ENCODE measurements at places on chromosomes 13 and 19.

- DNase-seq = no peak
Measured at GRCh38 chr13:27774169-27774568, 18.1 kb upstream of the GSX1 start.

- DNase-seq = peak; percentile 32
Measured at GRCh38 chr13:98482476-98483444, 94.1 kb downstream of the STK24 start.

DNA sequence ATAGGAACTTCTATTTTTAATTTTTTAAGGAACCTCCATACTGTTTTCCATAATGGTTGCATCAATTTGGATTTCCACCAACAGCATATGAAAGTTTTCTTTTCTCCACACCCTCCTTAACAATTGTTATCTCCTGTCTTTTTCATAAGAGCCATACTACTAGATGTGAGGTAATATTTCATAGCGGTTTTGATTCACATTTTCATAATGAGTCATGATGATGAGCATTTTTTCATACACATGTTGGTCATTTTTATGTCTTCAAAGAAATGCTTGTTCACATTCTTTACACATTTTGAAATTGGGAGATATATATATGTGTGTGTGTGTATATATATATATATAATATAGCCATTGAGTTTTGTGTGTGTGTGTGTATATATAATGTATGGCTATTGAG is 420.3 kb upstream of the PCDH9 start:
- peak; percentile 14 for DNase-seq

DNA sequence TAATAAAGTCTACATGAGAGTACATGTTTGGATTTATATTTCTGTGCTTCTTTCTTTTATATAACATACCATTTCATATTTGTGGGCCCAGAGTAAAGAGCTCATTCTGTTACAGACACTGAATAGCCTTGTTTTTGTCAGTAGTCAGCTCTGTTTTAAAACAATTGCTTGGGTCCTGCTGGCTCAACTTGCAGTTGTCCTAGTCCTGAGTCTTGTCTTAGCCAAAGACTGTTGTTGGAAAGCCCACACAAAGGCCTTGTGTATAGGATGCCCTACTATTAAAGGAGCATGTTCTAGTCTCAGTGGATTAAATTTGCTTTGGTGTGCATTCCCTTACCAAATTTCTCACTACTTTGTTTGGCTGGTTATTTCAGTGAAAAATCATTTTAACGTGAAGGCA is 3.8 kb upstream of the KCNRG start:
- DNase-seq = no peak

GRCh38 chr19:30168760-30169159 is 203.4 kb upstream of the ZNF536 start:
- DNase-seq = no peak

DNA sequence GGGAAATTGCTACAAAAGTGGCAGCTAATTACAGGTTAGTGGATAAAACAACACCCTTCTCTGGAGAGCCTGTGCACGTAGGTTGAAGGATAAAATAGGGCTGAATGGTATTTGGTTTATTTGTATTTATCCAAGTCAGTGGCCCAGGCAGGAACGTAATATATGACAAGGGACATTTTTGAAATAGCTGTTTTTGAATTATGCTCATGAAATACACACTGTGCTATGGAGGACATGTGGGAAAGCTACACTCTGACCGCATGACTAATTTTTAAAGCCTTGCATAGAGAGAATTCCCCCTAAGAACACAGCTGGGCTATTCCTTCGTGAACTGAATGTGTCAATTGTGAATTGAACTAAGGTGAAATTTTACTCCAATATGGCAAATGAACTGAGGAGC is 292.1 kb upstream of the MAB21L1 start:
- peak; percentile 86 for DNase-seq

- DNase-seq = no peak
Measured at GRCh38 chr19:16168465-16169081, 4.8 kb downstream of the CIB3 start.

GRCh38 chr19:21611659-21612402 is 106.4 kb downstream of the ZNF429 start:
- DNase-seq = no peak

DNA sequence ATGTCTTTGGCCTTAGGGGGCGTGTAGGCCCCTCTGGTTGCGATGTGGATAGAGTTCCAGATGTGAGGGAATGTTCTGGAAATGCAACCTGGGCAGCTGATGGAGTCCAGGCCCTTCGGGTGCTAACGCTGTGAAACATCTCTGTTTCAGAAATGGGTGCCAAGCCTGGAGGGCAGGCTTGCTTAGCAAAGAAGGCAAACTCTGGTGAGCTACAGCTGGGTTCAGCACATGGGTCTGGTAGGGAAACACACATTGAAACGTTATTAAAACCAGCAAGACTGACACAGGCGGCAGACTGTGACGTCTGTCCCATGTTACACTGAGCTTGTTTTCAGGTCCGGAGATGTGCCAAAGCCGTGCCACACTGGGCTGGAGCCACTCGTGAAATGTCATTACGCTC is 8.6 kb upstream of the CDC16 start:
- no peak for DNase-seq

- DNase-seq = peak; percentile 81
Measured at GRCh38 chr13:66405908-66406802, 824.0 kb downstream of the PCDH9 start.

DNA sequence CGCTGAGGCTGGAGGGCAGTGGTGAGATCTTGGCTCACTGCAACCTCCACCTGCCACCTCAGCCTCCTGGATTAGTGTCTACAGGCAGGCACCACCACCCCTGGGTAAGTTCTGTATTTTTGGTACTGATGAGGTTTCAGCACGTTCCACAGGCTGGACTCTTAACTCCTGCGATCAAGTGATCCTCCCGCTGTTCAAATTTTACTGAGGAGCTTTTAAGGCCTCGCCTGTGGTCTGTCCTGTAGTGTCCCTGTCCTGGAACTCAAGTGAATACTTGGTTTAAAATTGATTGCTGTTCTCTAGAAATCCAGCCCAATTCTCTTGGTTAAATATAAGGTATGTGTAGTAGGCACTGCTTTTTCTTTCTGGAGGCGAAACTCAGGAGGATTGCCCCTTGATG is 65.2 kb downstream of the DPRX start:
- DNase-seq = no peak

GRCh38 chr13:42396901-42397655 is 125.1 kb downstream of the AKAP11 start:
- DNase-seq = no peak

DNA sequence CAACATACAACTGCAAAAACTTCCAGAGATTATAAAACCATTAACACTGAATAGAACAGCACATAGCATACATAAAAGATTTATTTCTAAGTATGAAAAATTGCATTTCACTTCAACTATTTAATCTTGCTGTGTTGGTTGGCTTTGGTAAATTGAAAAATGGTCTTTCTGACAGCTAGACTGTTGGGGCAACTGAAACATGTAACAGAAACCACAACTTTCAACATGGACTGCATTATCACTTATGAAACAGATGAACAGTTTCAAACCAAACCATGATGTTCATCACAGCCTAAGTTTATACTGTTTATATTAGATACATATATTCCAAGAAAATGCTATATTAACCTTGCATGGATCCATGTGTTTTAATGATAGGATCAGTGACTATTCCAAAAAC is 324.1 kb upstream of the PCDH9 start:
- peak; percentile 70 for DNase-seq

- no peak for DNase-seq
Measured at GRCh38 chr13:69124996-69125395, 982.6 kb upstream of the ATXN8OS start.

DNA sequence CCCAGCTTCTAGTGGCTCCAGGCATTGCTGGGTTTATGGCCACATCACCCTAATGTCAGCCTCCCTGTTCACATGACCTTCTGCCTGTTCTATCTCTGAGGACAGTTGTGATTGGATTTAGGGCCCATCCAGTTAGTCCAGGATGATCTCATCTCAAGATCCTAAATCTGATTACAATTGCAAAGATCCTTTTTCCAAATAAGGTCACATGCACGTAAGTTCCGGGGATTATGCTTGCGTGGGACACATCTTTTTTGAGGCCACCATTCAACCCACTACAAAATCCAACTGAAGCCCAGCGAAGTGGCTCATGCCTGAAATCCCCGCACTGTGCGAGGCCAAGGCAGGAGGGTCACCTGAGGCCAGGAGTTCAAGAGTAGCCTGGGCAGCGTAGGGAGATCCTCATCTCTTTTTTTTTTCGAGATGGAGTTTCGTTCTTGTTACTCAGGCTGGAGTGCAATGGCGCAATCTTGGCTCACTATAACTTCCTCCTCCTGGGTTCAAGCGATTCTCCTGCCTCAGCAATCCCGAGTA is 12.3 kb downstream of the PLD3 start:
- DNase-seq = no peak

DNA sequence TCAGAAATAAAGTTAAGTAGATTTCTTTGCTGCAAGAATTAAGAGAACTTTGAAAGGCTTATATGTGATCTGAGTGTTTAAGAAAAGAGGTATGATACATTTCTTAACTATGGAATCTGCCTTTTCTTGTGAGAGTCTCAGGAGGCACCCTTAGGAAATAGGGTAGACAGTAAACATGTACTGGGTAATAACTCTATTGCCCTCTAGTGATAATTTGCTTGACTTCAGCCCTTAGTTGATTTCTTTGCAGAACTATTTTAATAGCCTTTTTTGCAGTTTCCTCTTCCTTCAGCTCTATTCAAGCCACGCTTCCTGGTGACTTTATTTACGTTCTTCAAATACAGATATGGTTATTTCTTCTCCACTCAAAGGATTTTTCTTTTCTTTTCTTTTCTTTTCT is 37.0 kb upstream of the CCNA1 start:
- peak; percentile 60 for DNase-seq

DNA sequence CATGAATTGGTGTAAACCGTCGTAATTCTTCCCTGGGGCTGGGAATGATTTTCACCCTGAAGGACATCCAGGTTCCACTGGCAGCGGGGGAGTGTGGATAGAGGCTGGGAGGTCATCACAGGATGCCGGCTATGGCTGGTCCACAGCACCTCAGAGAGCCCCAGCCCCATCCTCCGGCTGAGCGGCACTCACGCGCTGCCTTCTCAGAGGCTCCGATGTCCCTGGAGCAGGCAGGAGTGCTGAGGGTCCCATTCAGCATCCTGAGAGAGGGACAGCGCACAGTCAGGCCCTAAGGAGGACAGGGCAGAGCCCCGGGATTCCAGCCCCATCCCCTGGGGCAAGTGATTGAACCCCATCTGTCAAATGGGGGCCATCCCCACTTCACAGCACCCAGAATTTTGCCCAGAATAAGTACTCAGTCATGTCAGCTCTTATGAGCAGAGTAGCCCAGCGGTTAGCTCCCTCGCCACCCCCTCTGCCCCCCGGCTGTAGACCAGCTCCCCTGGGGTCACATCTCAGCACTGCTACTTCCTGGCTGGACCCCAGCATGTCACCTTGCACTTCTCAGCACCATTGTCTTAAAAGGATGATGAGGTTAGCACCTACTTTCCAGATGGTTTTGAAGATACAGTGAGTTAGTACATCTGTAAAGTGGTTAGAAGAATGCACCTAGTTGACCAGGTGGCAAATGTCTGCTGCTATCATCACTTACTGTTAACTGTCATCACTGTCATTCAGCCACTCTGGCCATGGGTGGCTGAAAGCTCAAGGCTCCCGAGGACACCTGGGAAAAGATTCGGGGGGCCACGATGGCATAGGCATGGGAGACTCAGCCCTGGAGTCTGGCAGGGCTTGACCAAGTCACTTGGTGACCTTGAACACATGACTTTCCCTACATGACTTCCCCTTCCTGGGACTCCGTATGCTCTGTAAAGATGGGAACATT is 11.9 kb downstream of the GRAMD1A start:
- no peak for DNase-seq

DNA sequence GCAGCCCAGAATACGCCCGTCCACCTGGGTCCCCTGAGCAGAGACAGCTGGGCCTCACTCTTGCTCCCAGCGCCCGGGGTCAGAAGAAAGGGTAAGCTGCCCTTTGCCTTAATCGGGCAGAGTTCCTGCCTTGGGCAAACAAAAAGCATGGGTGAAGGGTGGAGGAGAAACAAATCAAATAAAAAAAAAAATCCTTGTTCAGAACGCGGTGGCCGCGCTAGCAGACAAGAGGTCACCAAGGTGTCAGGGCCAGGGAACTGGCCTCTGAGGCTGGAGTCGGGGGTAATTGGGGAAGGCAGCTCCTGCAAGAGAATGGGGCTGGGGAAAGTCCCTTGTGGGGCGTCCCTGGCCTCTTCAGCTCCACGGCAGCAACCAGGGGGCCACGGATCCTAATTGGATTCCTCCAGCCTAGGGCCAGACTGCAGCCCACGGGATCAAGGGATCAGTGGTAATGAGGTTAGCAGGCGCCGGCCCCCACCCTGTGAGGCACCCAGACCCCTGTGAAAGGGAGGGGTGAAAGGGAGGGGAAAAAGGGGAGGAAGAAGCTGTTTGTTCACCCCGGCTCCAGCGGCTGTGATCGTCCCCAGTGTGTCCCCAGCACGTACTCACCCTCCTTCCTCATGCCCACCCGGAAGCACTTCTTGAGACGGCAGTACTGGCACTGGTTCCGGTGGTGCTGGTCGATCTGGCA is 5.5 kb downstream of the NR2F6 start:
- DNase-seq = no peak

- no peak for DNase-seq
Measured at GRCh38 chr19:55345101-55345817, 5.6 kb downstream of the KMT5C start.

DNA sequence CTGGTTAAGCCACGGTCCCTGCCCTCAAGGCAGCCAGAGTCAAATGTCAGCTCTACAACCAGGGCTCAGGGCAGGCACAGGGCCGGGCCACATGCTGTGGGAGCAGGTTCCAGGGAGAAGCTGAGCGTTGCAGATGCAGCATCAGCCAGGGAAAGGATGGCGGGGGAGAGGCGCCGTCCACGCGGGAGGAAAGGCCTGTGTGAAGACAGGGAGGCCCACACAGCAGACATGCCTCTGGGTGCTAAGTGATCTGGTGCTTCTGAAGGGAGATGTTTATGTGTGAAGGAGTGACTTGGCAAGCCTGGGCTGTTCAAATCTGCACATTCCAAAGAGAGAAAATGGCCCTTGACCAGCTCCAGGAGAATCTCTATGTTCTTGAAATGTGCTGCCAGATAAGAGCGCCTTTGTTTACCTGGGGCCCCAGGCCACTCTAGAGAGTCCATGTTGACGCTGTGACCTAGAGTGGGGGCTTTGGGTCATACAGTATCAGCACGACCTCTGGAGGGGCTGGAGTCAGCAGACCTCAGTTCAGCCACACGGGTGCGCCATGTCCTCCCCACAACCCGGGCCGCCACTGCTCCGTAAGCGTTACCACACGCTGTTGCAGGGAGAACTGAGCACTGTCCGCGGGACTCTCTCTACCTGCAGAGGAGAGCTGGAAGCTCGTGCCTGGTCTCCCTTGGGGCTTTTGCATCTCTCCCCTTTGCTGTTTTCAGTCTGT is 15.9 kb upstream of the ATF5 start:
- no peak for DNase-seq

All from fibroblast of skin of right biceps (primary cell).